ENCODE measurements at places on chromosomes 7 and 10.

- DNase-seq = no peak
Measured at GRCh38 chr10:107139237-107139636, 25.3 kb downstream of the SORCS1 start.

DNA sequence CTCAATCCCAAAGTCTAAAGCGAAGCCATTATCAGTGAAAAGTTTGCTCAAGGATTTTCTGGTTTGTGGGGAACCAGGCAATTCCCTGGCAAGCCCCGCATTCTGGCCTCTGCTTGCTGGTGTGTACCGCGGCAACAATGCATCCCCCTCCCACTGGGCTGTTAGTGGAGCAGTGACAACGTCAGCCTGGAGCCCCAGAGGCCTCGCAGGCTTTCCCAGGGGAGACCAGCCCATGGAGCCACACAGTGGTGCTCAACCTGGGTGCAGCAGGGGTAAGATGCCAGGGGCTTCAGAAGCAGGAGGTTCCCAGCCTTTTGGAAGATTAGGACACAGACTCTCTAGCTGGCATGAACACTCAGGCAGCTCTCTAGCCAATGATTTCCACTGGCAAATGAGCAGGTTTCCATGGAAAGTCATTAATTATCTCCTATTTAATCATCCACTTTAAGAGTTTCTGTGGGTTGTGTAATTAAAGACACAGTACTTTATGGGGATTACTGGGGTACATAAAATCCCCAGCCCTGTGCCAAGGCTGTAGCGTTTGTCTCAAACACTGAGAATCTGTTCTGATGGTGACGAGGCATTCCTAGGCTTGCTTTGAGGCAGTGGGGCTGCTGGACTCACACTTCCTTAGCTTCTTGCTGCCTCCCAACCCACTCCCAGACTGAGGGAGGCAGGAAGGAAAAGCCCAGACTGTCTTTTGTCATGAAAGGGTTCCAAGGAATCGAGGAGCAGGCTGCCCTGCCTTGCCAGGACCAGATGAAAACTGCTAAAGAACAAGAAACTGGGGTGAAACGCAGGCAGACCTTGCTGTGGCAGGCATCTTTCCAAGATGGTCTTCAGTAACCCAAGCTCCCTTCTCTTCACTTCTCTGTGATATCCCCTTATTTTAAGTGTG is 411.9 kb upstream of the SHH start:
- DNase-seq = no peak

- DNase-seq = no peak
Measured at GRCh38 chr7:19336836-19337383, 191.7 kb upstream of the FERD3L start.

DNA sequence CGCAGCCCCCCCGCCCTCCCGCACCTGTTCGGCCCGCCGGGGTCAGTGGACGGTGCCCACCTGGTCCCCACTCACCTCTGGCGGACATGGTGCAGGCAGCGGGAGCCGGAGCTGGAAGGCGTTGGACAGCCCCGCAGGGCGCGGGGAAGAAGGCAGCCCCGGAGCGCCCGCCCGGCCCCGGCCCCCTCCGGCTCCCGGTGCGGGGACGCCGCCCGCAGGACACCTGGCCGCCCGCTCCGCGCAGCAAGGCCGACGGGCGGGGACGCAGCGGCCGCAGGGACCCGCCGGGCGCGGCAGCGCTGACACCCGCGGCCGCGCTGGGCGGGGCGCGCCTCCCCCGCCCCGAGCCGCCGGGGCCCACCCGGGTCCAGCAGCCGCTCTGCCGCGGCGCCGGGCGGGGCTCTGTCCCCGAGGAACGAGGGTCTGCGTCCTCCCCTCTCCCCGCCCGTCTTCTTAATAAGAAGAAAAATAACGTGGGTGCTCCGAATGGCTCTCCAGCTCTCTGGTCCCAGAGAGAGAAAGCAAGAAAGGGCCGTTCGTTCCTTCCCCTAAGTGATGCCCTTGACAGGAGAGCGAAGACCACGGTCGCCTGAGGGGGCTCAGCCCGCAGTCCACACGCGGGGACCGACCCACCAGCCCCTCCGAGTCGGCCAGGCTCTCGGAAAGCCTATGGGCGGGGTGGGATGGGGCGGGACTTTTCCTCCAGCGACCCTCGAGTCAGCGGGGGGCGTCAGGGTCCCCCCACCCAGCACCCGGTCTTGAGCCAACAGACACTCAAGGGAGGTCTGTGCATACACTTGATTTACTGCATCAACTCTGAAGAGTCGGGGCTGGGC is 53.4 kb upstream of the FHIP2A start:
- DNase-seq = no peak

- no peak for DNase-seq
Measured at GRCh38 chr7:38863601-38864291, 45.2 kb downstream of the VPS41 start.

DNA sequence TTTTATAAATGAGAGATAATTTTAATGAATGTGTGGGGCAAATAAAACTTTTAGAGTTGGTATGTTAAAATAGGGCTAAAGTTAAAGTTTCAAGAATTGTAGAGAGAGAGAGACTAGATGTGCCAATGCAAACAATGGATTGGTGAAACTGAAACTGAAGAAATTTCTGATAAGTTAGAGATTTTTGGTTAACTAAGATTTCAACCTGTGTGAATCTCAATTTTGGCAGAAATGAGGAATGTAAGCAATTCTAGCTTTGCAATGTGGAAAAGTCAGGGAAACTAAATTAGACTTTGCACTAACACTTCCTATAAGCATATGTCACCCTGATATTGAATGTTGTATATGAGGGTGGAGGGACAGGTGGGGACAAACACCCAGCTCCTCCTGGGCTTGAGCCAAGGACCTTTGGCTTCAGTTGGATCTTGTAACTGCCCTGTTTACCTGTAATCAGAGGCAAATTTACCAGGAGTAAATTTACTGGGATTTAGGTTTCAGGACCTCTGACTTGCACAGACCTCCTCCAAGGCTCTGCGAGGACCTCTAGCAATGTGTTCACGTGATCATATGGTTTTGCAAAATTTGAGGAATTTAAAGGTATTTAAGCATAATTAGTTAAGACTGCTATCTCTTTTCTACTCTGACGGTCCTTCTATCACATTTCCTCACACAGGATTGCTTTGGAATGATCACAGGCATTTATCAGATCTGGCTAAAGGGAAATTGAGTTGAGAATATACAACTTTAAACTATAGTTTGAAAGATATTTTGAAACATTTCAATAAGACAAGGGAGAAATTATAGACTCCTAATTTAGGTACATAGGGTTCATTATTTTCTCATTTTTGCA is 33.1 kb upstream of the RPA3 start:
- no peak for DNase-seq

GRCh38 chr7:24952464-24952863 is 27.5 kb downstream of the OSBPL3 start:
- no peak for DNase-seq

GRCh38 chr7:128373606-128374005 is 12.1 kb upstream of the PRRT4 start:
- DNase-seq = no peak

DNA sequence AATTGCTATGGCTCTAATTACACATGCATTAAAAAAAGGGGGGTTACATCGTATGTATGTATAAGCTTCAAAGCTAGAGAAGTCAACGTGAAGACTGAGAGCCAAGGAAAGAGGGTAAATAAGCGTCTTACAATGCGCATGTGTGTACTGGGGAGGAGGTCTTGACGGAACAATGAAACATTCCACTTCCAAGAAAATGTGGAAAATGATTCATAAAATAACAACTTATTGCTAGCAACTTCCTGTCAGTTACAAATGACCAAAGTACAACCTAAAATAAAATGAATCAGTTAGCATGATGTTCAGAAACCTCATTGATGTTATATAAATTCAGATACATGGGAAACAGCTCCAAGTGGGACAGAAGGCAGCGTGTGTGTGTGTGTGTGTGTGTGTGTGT is 104.1 kb upstream of the RHEB start:
- DNase-seq = no peak

- DNase-seq = no peak
Measured at GRCh38 chr7:42219447-42219846, 17.6 kb downstream of the GLI3 start.

- DNase-seq = no peak
Measured at GRCh38 chr7:113628948-113629847, 289.6 kb downstream of the PPP1R3A start.

All from stimulated activated CD4-positive, alpha-beta T cell treated with anti-CD3 and anti-CD28 coated beads, TNF-alpha, amount 100 ng/mL, for 48 hours (primary cell).